Naive B cell (primary cell): ENCODE measurements at places on chromosomes 7 and 10.

- no peak for DNase-seq
These were observed 13.7 kb upstream of the ANKRD22 start for GRCh38 chr10:88865281-88865876.

DNA sequence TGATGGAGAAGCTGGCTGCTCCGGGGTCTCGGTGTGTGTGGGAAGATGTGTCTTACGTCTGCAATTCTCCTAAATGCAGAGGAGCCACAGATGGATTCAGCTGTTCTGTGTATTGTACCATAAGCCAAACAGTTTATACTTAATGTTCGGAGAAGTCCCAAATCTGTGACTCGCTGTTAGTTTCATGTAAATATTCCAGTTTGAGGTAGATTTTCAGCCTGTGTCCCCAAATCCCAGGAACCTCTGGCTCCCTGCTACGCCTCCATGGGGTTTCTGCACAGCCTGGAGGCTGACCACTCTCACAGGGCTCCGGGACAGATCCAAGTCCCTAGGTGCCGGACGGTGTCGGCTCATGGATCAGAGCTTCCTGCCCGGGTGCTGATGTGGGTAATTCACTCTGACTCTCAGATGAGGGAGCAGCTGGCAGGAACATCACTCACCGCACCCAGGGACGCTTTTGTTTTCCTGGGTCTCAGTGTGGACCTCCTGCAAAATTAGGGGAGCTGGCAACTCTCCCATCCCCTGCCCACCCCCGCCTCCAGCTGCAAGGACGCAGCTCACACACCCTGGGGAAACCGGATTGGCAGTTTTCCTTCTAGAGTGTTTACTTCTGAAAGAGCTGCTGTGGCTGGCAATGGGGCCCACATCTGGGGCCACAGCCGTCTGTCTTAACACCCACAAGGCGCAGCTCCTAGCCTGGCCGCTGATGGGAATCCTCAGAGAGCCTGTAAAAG is 421.1 kb upstream of the FOXK1 start:
- DNase-seq, result no peak

- DNase-seq, result no peak
These were observed 59.8 kb downstream of the GSDME start for GRCh38 chr7:24697416-24697815.

- DNase-seq, result peak; percentile 39
These were observed 1.3 kb downstream of the CYP26C1 start for GRCh38 chr10:93061594-93062513.

GRCh38 chr7:134553976-134554375 is 5.1 kb downstream of the AKR1B15 start:
- DNase-seq, result no peak

- no peak for DNase-seq
These were observed 425.6 kb downstream of the PAXIP1 start for GRCh38 chr7:154577141-154577873.

- DNase-seq, result no peak
These were observed 224.6 kb upstream of the PITRM1 start for GRCh38 chr10:3397231-3397630.

DNA sequence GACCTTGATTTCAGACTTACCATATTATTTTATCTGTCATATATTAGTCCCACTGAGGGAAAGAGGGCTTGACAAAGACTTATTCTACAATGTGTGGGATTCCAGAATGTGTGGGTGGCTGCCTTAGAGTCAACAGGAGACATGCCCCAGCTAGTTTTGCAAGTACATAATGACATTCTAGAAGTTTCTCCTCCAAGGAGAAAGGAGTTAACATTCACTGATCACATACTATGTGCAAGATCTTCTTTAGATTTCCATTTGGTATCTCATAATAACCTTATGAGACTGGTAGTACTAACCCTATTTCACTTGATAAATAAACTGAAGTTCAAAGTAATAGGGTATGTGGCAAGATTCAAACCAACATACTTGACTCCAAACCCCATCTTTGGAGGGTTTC is 25.2 kb downstream of the IRF5 start:
- no peak for DNase-seq

- no peak for DNase-seq
These were observed 219.2 kb downstream of the CCSER2 start for GRCh38 chr10:84547616-84548015.

GRCh38 chr7:100493476-100494264 is 9.9 kb downstream of the NYAP1 start:
- DNase-seq, result no peak

GRCh38 chr10:112375721-112376395 is 1.9 kb downstream of the ACSL5 start:
- DNase-seq, result peak; percentile 72

GRCh38 chr10:69088801-69089501 is 1.0 kb downstream of the SRGN start:
- DNase-seq, result peak; percentile 37

- no peak for DNase-seq
These were observed 1.3 kb upstream of the ATXN7L1 start for GRCh38 chr7:105877736-105878135.

- no peak for DNase-seq
These were observed 21.6 kb downstream of the SEMA3D start for GRCh38 chr7:85165263-85165662.

GRCh38 chr10:76558586-76558985 is 1079.0 kb downstream of the KCNMA1 start:
- no peak for DNase-seq

DNA sequence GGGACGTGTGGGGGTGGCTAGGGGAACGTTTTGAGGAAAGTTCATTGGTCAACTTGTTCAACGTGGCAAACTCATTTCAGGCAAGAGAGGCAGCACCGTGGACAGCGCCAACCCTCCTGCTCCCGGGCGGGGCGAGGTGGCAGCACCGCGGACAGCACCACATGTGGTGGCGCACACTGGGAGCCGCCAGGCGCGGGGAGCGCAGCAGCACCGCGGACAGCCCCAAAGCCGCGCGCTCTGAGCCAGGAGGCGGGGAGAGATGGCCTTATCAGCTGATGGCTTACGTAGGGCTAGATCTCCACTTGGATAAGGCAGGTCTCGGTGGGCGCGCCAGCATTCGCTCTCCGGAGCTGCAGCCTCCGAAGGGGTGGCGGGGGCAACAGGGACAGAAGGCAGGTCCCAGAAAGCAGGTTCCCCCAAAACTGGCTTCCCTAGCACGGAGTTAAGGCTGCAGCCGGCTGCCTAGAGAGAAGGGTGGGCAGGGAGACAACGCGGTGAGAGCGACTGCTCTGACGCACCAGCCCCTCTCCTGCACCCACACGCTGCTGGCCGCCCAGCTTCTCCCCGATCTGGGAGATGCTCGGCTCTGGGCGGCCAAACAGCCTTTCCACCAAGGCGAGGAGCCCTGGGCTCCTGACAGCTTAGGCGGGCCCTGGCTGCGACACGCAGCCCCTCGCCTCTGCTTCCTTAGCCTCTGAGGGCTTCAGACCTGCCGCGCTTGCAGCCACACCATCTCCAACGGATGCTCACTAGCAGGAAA is at the start of gene HTR5A:
TSS of gene HTR5A (plus strand) at position 333 of the 760 bp plus-strand sequence. CDS start 576 bp downstream, outside the sequence.
- peak; percentile 37 for DNase-seq

GRCh38 chr7:47291461-47292081 is 290.3 kb downstream of the TNS3 start:
- no peak for DNase-seq

GRCh38 chr7:93981480-93981874 is 22.7 kb downstream of the BET1 start:
- no peak for DNase-seq

DNA sequence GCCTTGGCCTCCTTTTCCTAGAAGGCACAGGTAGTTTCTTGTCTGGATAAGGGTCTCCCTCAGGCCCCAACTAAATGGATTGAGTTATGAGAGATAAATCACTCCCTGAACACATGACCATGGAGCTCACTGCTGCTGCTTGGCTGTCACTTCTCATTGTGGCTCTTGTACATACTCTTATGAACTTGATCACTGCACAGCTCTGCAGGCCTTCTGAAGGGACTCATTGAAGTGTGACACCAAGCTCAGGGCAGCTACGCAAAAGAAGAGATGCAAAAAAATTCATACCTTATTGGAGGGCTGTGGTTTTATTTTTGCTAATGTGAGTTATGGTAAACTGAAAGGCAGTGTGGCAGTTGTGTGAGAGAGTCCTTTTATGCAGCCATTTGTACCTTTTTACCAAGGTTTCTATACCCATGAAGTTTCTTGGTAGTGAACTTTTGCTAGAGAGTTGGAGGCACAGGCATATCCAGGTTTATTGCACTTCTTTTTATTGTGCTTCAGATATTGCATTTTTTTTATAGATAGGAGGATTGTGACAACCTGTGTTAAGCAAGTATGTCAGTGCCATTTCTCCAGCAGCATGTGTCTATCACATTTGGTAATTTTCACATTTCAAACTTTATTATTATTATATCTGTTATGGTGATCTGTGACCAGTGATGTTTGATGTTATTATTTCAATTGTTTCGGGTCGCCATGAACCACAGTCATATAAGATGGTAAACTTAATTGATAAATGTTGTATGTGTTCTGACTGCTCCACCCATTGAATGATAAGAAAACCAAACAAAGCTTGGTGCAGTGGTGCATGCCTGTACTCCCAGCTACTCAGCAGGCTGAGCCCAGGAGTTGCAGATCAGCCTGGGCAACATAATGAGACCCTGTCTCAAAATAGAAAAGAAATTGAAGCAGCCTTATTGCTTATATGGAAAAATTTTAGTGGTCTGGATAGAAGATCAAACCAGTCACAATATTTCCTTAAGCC is 100.6 kb downstream of the LRRC4 start:
- DNase-seq, result peak; percentile 1

DNA sequence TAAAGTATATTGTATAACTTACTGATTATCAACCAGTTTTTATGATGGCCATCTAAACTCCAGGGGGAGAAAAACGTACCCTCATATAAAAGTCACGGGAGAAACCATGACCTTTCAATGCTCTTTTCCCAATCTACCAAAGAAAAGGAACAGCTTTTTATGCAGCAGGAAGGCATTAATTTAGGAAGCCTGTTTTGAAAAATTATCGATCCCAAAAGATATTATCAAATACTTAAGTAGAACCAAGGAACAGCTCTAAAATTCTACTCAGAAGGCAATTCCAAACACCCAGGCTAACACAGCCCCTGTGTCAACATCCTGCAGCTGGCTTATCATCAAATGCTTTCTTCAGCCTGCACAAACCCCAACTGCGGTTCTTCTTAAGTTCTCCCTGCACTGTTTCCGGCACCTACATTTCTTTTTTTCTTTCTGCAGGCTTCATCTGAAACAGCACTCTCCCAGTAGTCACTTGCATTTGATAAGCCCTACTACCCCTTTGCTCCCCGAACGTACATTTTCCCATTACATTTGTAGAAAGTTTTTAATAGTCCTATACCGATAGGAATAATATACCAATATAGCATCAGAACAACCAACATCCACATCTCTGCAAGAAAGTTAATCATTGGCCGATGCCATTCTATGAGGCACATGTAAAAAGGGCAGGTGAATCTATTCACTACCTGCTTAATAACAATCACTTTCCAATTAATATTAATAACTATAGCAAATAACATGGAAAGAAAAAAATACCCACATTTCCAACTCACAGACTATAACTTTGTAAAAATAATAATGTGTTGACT is 47.9 kb downstream of the PIP4K2A start:
- peak; percentile 20 for DNase-seq

- DNase-seq, result no peak
These were observed 8.8 kb upstream of the AFAP1L2 start for GRCh38 chr10:114412907-114413797.

- no peak for DNase-seq
These were observed 128.4 kb downstream of the NRBF2 start for GRCh38 chr10:63261496-63261895.

DNA sequence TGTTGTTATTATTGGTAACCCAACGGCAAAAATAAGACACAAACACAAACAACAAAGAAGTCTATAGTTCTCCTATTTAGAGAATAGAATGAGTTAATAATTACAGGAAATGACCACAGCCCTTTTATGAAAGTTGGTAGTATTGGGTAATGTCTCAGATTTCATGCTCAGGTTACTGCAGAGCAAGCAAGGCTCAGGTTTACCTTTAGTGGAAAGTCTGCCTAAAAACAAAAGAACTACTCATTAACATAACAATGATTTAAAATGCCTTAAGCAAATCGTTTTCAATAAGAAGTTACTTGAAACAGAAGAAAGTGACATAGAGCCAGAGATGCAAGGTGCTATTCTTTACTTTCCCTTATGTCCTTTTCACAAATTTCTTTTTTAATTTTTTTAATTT is 441.2 kb downstream of the PLXDC2 start:
- no peak for DNase-seq

DNA sequence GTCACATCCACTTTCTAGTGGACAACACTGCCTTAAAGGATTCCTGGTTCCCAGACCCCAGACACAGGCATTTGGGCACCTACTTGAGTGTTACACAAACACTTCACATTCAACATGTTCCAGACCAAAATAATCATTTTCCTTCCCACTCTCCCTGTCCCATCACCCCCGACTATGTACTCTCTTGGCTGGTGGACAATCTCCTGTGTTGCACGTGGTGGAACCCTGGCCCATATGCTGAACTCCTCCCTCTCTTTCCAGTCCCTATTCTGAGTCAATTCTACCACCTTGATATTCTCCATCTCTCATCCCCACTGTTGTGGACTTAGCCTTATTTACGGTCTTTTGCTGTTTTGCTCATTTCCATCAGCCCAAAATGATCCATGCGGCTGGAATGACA is 8.3 kb upstream of the SEPHS1 start:
- no peak for DNase-seq

- DNase-seq, result no peak
These were observed 29.8 kb downstream of the COL28A1 start for GRCh38 chr7:7505915-7506314.
